ENCODE measurements at places on chromosomes 7 and 10.

- no peak for DNase-seq
Observed at GRCh38 chr7:137742051-137742450, 104.7 kb downstream of the DGKI start.

DNA sequence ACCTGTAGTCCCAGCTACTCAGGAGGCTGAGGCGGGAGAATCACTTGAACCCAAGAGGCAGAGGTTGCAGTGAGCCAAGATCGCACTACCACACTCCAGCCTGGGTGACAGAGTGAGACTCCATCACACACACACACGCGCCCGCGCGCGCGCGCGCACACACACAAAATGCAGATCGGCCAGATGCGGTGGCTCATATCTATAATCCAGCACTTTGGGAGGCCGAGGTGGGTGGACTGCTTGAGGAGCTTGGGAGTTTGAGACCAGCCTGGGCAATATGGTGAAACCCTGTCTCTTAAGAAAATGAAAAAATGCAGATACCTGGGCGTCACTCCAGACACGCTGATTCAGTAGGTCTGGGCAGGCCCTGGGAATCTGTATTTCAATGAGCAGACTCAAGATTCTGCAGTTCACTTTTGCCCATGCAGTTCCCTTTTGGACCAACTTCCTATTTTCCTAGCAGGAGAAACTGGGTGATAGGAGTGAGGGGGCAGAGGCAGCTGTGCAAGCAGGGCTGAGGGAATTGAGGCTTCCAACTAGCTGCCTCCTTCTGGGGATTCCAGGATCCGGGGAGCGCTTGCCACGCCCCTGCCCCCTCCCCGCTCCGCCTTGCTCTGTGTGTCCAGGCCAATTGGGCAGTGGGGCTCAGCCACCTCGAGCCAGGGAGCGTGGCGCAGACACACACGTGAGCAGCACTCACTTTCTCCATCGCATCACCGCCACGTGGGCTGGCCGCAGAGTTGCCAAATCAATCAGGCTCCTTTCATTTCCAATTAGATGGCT, 173.6 kb downstream of the SH3PXD2A start:
- no peak for DNase-seq

DNA sequence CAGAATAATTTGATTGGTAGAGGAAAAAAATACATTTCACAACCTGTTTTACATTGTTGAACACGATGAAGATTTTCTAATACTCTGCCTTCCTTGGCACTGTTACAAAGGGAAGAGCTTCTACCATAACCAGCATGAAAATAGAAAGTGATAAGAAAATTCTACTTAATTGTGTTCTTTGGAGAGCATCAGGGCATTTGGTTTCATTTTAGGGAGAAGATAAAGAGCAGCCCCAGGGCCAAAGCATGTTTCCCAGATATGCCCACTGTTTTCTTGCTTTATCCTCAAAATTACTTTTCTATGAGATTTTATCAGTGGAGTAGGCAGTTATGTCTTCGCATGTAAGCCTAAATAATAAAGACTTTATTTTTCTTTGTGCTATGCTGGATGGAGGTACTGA, 9.5 kb downstream of the CHRM2 start:
- no peak for DNase-seq

DNA sequence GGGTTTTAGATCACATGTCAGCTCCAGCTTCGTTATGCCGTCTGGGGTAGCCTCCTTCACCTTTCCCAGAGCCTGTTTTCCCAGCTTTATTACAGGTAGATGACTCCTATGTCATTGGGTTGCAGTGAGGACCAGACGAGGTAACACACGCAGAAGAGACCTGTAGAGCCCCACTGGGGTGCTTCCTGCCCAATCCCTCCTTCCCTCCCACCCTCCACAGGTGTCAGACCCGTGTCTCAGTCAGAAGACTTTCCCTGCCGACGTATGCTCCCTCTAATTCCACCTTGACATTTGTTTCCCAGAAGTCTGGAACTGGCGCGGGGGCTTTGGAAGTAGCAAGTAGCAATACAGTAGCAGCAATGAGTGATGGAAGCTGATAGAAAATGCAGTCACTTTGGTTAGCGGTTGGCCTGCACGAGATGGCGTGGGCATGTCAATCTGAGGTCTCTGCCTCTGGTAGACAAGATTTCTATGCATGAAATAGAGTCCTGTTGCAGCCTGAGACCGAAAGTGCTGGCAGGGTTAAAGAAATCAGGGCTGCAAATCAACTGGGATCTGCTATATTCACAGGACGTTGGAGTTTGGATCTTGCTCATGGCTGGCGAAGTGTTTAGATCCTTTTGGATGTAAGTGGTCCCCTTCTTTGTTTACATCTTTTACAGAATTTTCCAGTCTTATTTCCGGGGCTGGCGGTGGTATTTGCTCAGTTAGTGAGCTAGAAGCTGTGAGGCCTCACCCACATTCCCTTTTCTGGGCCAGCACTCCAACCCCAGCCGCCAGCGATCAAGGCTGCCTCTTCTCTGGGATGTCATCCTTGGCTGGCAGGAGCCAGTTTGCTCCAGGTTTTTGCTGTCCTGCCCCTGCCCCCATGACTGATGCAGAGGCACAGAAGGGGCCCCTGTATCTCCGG, 78.3 kb upstream of the KMT2C start:
- no peak for DNase-seq

DNA sequence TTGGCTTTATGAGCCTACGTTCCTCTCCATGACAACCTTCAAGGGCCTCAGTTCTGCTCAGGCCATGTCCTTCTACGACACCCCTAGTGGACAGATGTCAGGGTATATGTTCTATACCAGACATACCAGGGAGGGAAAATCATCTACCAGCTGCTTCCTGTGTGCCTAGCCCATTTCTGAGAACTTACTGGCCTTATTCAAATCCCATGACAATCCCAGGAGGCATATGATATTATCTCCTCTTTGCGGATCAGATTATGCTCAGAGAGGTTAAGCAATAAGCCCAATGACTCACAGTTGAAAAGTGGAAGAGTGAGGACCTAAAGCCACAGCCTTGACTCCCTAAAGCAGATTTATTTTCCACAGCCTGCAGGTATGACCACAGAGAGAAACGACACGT, 139.3 kb downstream of the GLI3 start:
- DNase-seq: no peak

GRCh38 chr10:132601567-132601966, 64.0 kb downstream of the INPP5A start:
- DNase-seq: no peak

- DNase-seq: no peak
Observed at GRCh38 chr7:3710531-3710930, 409.5 kb downstream of the SDK1 start.

- no peak for DNase-seq
Observed at GRCh38 chr10:113169853-113170460, 219.9 kb downstream of the TCF7L2 start.

DNA sequence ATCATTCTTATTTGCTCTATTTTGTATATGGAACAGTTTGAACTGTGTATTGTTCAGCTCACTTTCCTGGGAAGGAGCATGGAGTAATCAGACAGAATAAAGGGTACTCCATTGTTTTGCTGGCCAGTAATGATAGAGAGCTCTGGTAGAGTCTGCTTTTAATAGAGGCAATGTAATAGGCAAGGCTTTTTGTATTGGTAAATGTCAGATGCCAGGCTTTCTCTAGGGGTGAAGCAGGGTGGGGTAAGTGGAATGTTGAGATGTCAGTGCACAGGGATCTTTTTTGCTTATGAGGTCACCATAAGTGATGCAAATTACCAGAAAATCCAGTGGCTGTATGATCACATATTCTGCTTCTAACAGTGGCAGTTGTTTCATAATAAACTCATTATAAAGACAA, 1088.3 kb upstream of the SORCS1 start:
- no peak for DNase-seq

DNA sequence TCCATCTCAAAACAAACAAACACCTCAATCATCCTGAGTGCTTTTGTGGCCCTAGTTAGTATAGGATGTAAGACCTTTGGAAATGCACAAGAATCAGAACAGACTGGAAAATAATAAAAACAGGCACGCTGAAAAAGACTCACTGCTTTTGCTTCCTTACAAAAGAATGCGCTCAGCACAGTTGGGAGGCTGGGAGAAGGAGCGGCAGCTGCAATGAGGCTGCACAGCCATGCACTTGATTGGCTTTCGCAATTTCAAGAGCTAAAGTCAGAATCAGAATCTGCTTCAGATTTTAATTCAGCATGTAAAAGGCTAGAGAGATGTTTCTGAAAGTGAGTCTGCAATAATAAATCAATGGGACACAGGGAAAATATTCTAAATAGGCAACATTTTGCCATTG, 97.2 kb downstream of the FRMD4A start:
- no peak for DNase-seq

Data from NCI-H1105 (cell line).